D341Med (cell line): ENCODE measurements at places on chromosomes 7 and 10.

DNA sequence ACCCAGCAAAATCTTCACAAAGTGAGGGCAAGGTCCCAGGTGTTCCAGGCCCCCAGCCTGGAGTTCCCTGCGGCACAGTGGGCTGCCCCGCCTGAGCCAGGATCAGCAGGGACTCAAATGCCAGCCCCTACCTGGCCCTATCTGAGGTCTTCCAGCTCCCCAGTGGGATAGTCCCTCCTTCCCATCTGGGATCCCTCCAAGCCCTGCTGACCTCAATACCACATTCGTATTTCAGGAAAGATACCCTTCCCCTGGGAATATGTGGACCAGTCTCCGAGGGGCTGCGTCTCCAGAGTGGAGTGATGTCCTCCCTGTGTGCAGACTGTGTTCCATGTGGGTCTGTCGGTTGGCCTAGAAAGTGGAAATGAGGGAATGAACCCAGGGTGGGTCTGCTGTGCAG is 40.9 kb downstream of the ELFN1 start:
- no peak for DNase-seq

GRCh38 chr7:146661435-146661834 is 544.8 kb downstream of the CNTNAP2 start:
- no peak for DNase-seq

DNA sequence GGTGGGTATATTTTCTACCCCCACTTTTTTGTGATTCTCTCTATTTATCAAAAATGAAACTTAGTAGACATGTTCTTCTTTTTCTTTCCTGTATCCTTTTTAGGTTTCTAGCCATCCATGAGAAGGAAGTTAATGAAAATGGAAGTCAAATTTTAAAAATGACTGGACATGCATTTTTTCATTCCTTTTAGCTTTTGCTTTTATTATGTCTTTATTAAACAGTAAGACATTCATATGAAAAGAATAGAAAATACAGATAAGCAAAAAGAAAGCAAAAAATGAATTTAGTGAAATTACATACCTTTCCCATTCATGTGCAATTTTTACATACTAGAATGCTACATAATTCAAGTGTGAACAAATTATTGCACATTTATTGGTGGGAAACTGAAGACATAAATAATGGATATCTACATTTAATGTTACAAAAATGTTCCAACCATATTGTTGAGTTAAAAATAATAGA is 88.7 kb downstream of the CPED1 start:
- DNase-seq = no peak

GRCh38 chr10:77390481-77390891 is 247.1 kb downstream of the KCNMA1 start:
- no peak for DNase-seq

DNA sequence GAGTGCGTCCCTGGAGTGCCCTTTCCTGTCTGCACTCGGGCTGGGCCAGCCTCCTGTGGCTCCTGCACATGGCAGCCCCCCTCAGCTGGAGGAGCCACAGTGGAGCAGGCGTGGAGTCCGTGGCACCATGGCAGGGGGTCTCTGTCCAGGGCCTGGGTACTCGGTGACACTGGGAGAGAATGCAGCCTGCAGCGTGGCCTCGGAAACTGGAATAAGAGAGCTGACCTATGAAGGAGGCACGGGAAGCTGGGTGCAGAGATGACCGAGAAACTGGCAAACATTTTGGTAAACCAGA is 25.8 kb upstream of the WDFY4 start:
- no peak for DNase-seq

- no peak for DNase-seq
These were observed 32.8 kb upstream of the MEOX2 start for GRCh38 chr7:15719311-15719710.
